Suprapubic skin (tissue), 4 donors: ENCODE measurements at places on chromosomes 1 and 21.

- DNase-seq: no peak
These were observed 22.2 kb upstream of the SPATA6 start for GRCh38 chr1:48493970-48494769.

GRCh38 chr1:53476579-53476978 is 17.4 kb downstream of the DMRTB1 start:
- DNase-seq: no peak

DNA sequence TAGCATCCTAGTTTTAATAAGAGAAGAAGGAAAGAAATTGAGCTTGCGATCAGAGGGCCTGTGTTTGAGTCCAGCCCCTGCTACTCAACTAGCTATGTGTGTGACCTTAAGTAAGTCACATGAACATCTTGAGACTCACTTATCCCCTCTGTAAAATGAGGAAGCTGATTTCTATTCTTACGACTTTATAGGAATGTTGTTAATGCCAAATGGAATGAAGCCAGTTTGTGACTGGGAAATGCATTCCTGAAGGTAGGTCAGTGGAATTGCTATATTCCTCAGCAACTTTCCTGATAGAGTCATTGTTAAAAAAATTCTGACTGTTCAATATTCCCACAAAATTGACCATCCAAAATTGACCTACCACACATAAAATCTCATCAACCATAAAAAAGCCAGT is 14.9 kb downstream of the FASLG start:
- no peak for DNase-seq

DNA sequence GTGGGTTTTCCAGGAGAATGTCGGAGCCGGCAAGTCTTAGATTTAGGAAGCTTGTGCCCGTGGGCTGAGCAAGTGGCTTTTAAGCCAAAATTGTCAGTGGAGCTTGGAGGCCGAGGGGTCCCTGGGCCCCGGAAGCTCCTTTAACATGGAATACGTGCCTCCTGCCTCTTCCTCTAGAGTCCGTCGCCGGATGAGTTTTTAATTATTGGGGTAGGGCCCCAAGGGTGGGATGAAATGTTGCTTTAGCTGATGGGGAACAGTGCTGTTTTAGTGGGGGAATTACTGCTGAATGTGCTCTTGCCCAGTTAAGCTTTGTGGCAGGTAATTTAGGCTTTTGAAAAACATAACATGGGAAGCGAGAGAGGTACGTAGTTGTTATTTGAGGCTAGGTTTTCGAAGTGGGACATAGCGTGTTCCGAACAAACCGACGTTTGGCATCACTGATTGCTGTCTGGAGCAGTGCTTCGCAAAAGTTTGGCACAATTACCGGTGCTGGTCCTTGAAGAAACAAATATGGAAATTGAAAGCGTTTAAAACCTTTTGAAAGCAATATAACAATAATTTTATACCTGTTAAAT is 786 bp downstream of the RPL5 start:
- no peak for DNase-seq

DNA sequence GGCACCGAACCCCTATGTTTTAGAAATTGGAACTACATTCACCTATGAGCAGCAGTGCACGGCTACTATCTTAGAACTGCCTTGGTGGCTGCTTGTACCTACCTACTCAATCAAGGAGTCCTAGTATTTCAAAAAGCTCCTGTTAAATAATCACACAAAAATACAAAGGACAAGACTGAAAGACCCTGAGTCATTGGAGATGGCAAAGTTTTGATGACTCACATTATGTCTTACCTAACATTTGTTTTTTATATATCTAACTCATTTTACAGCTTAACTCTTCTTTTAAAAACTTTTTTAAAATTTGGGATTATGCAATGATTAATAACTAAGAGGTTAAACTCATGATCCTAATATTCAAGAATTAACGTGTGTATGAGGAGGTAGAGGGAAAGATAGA is 1206.0 kb upstream of the TMPRSS15 start:
- no peak for DNase-seq

- no peak for DNase-seq
These were observed 10.3 kb upstream of the PLD5 start for GRCh38 chr1:242534753-242535152.
